ENCODE measurements at places on chromosomes 5 and 9.

DNA sequence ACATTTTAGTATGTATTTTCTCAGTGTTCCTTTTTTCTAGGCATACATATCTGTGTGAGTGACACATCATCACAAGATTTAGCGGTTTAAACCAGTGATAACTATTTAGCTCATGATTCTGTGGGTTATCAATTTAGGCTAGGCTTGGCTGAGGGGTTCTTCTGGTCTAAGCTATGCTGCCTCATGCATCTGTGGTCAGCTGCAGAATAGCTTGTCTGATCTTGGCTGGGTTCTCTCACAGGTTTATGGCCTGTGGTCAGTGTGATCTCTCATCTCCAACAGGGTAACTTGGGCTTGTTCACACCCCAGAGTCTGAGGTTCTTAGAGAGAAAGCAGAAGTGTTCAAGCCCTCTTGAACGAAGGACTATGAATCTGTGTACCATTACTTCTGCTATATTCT, 363.3 kb downstream of the KDM4C start:
- DNase-seq, result no peak

GRCh38 chr5:172785429-172786088, 14.6 kb upstream of the DUSP1 start:
- no peak for DNase-seq

DNA sequence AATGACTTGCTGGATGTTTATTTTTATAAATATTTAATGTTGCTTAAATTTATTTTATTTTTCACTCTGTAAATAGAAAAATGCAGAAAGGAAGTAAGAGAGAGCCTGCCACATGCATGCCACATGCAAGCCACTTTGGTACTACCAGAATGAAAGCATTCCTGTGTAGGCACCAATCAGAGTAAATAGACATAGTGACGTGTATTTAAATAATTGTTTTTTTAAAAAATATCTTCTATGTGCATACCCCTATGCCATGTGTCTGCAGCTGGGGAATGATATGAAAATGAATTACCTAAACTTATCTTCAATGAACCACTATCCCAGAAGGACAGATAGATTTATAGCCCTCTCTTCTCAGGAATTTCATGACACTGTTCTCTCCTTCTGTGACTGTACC, 651.5 kb upstream of the RIOK2 start:
- DNase-seq, result no peak

GRCh38 chr5:39660020-39660419, 235.2 kb upstream of the DAB2 start:
- no peak for DNase-seq

DNA sequence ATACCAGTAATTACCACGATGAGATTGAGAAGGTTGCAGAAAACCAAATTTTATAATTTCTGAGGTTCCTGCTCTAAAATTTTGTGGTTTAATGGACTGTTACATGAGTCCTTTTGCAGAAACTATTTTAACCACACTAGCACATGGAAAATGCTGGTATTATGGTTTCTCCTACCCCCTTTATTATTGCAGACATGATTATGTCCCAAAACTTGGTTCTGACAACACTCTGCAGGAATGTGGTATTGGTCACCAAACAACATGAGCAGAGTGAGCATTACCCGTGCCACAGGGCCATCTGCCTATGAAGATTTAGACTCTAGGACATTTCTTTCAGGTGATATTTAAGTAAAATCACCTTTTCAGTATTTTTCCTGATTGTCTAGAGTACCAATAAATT, 2.8 kb upstream of the ECM2 start:
- no peak for DNase-seq

DNA sequence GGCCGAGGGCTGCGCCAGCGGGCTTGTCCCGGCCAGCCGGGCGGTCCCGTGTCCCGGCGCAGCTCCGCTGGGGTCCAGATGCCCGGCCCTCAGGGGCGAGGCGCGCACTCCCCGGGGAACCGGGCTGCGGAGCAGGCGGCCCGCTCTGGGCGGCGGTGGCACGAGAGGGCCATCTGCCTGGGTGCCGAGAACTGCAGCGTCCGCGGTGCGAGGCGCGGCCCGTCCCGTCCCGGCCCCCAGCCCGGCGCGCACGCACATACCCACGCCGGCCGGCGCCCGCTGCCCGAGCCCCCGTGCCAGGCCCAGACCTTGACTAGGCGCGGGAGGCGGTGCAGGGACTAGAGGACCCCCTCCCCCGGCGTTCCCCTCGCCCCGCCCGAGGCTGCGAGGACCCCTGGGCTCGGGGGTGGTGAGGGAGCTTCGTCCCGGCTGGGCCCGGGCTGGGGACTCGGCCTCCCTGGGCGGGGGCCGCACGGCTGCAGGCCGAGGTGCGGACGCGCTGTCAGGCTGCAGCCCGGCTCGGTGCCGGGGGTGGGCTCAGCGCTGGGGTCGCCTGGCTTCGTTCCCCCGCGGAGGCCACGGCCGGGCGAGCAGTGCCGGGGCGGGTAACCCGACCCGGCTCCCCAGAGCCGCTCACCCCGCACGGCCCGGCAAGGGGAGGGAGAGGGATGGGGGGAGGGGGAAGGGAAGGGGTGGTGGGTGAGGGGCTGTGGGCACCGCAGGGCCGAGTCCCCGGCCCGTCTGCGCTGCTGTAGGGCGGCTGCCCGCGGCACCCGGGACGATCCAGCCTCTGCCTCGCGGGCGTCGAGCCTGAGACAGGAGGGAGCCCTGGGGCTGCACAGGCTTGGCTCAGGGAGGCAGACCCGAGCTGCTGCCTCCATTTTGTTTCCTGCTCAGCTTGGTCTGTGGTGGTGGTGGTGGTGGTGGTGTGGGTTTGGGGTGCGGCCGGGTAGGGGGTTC, 1.2 kb upstream of the NSD1 start:
- DNase-seq, result no peak

DNA sequence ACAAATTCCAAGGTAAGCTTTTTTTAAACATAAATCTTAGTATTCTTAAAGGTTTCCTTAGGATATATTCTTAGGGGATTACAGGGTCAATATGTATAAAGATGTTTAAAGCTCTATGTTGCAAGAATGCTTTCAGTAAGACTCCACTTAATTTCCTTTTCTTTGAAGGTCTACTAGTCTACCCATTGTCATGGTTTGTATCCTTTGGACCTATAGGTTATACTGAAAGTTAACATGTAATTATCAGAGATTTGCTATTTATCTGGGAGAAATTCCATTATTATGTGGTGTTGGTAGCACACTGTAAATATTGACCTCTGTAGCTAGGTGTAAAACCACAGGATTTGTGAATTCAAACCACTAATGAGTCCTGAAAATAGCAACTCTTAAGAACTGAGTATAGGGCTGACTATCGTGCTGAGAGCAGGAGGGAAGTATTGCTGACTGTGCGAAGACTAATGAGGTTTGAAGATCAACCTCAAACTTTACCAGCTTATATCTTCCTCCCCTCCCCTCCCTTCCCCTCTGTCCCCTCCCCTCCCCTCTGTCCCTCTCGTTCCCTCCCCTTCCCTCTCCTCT, 85.6 kb downstream of the GADD45G start:
- no peak for DNase-seq

DNA sequence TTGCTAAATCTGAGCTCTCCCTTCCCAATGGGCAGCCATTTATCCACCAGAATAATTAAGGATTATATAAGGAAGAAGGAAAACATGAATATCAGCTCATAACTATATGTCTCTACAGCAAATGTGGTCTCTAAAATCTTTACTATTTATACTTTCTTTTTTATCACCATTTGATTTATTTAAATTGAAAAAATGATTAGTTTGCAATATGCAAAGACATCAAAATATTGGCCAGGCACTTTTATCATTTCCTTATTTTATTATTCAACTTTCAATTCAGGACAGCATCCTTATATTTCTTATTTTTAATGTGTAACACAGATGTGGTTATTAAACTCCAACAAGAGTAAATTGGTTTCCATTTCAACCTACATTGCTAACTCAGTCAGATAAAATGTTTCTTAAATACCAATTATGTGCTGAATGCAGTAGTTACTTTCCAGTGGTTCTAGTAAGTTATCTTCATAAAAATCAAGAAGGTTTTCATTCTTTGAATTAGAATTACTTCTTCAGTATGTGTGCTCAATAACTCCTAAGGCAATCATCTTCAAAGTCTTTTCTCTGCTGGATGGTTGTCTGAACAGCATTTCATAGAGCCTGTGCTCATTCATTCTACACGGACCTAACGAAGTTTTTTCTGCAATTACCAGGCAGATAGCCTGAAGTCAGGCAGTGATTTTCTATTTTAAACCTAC, 1148.0 kb downstream of the CDH12 start:
- no peak for DNase-seq

DNA sequence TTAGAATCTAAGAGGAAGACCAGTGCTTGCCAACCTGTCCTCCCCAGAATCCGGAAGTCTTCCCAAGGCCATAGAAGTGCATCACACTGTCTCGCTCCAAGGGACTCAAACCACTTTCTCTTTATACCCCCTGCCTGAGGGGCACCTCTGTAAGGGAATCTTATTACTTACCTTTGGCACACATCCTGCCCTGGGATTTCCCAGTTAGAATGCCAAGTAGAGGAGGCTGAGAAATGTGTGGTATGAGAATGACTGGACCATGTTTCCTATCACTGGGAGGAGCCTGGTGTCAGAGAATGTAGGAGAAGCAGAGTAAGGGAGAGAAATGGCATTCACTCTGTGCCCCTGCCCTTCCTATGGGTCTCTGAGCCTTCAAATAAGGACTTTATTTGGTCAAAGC, 85.8 kb downstream of the AOPEP start:
- no peak for DNase-seq

GRCh38 chr5:172666251-172666650, 25.2 kb downstream of the NEURL1B start:
- no peak for DNase-seq

GRCh38 chr5:1085391-1085790, 26.5 kb downstream of the SLC12A7 start:
- no peak for DNase-seq

- DNase-seq, result no peak
These were observed 95.6 kb downstream of the ARSB start for GRCh38 chr5:78889369-78890140.

- DNase-seq, result no peak
These were observed 337 bp upstream of the DMAC1 start for GRCh38 chr9:7799944-7800285.

DNA sequence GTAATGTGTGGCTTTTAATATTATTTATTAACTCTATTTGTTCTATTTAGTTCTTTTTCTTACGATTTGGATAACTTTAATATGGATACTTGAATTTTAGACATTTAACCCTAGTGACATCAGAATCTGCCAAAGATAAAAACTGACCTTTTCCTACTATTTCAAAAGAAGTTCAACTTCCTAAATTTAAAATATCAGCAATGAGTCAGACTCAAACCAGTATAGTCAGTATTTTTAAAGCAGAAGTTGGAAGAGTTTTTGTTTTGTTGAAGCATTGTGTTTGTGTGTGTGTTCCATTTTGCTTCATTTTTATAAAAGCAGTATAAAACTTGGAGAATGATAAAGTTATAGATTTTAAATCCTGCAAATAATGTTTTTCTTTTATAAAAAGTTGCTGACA, 251.8 kb upstream of the RASA1 start:
- DNase-seq, result no peak

- DNase-seq, result no peak
These were observed 435.7 kb downstream of the MAT2B start for GRCh38 chr5:163941079-163941478.
